ENCODE measurements at places on chromosomes 2 and 18.
A peak's percentile ranks its signal among the peaks of the same experiment; 100 is the strongest.

DNA sequence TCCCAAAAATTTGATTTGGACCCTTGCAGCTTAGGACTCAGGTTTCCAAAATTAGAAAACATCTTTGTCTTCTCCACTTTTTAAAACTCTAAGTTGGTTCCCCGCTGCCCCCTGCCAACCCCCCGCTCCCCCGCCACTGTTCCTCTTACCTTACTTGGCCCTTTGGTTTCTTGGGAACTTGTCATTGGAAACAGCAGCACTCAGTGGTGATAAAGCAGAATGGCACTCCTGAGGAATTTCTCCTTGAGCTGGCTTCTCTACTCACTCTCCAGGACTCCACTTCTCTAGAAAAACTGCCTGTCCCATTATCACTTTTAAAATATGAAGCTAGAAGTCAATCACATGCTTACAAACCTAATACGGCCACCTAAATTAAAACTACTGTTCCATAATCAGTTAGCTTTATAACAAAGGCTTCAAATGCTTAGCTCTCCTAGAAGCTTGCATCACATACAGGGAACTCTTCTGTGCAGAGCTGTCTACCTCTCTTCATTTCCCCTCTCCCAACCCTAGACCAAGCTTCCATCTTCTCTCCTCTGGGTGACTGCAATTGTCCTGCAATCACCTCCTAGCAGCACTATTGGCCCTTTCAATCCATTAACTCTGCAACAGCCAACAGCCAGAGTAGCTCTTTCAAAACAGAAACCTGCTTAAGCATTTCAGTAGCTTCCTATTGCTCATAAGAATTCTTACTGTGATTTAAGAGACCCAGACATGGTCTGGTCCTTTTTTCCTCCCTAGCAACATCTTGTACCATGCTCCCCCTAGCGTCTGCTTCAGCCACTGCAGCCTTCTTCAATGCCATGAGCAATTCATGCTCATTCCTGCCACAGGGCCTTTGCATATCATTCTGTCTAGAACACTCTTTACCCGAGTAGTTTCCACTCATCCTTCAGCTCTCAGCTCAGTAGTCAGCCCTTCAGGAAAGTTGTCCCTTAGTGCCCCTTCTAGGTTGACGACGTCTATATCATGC lies 15.2 kb upstream of the PLEKHM3 start:
- peak; percentile 45 for DNase-seq

DNA sequence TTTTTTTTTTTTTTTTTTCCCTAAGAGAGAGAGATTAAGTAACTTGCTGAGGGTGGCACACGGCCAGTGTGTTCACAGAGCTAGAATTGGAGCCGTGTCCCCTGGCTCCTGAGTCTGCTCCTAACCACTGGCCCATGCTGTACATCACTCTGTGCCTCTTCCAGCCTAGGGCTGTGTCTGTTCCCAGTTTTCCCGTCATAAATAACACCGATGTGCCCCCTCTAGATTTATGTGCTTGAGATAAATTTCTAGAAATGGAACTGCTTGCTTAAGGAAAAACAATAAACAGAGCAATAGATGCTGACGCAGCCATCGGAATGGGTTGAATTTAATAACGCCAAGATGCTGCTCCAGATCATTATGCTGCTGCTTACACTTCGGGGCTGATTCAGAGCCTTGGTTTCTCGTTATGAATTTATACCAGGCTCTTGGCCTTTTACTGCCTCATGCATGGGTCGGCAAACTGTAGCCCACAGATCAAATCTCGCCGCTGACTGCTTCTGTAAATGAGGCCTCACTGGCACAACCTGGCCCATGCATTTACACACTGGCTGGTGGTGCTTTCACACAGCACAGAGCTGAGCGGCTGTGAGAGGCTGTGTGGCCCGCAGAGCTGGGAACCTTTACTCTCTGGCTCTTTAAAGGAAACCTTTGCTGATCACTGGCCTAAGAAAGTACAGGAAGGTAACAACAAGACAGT lies 58.1 kb downstream of the NDUFA10 start:
- no peak for DNase-seq

DNA sequence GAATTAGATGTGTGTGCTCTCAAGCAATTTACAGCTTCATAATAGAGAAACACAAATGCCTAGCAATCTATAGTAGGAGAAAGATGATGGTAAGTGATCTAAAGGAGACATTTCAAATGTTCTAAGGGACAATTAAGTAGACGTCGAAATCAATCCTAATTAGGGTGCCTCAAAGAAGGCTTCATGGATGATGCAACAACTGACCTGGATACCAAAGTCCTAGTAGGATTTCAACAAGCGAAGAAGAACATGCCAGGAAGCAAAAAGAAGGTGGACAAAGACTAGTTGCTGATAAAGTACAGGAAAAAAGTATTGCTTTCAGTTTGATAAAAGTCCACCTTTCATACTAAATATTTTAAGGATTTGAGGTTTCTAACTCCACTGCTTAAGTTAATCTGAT lies 12.5 kb downstream of the FIGN start:
- no peak for DNase-seq

DNA sequence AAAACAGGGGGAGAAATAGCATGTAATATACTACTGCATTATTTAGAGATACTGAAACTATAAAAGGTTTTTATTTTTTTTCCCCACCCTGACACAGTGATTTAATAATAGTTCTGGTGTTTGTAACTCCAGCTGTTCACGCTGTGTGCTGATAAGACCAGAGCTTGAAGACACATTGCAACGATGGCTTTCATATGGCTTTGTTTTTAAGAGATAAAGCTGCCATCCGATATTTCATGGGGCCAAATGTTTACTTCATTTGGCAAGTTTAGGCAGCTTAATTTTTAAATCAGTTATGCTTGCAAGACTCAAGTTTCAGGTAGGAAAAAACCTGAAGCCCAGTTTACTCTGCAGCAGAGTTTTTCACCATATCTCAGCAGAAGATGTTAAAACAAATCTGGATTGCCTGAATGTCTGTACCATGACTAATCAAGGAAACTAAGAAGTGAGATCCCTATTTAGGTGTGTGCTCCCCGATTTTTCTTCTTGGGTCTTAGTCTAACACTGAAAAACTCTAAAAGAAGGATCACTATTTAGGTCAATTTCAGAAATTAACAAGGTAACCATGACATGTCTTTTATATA lies 508.6 kb downstream of the PARD3B start:
- no peak for DNase-seq

DNA sequence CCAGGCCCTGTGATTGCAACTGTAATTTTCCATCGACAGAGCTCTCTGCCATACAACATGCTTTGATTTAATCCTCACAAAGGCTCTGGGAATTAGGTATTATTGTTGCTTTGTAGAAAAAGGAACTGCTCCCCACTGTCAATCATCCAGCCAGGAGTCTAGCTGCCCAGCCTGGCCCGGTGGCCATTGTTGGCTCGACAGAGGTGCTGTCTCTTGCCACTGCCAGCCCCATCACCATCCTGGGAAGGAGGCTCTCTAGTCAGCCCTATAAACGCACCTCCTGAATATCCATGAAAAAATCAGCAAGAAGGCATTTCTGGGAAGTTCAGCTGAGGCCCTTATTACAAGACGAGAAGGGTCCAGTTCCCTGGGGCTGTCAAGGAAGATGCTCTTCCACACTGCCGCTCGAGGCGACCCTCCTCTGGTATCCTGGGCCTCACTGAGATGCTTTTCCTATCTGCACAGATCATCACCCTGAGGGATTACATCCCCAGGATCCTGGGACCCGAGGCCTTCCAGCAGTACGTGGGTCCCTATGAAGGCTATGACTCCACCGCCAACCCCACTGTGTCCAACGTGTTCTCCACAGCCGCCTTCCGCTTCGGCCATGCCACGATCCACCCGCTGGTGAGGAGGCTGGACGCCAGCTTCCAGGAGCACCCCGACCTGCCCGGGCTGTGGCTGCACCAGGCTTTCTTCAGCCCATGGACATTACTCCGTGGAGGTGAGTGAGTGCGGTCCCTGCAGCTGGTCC lies 71.0 kb downstream of the TPO start:
- no peak for DNase-seq

DNA sequence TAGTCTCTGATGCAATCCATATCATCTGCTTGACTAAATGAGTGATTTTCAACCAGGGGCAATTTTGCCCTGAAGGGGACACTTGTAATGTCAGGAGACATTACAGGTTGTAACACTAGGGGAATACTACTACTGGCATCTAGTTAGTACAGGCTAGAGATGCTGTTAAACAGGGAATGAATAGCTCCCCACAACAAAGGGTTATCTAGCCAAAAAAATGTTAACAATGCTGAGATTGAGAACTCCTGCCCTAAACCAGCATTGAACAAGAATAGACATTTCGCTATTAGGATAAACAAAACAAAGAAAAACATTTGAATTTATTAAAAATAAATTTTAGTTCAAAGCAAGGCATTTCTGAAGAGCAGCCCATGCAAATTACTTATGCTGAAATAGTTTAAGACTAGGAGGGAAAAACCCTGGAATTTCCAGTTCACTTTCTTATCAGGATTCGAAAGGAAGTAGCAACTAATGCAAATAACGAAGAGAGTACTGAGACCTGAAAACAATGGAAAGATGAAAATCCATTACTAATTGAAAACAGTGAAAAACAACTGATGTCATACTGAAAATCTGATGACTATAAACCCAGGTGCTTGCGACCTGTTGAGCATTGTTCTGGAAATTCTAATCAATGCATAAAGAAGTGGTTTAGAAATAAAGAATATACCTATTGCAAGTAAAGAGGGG lies 53.1 kb downstream of the CAB39 start:
- no peak for DNase-seq

- DNase-seq, result peak; percentile 36
Observed at GRCh38 chr2:241882091-241882625, 12.6 kb downstream of the RTP5 start.

- no peak for DNase-seq
Observed at GRCh38 chr2:53515435-53516332, 251.9 kb upstream of the CHAC2 start.

DNA sequence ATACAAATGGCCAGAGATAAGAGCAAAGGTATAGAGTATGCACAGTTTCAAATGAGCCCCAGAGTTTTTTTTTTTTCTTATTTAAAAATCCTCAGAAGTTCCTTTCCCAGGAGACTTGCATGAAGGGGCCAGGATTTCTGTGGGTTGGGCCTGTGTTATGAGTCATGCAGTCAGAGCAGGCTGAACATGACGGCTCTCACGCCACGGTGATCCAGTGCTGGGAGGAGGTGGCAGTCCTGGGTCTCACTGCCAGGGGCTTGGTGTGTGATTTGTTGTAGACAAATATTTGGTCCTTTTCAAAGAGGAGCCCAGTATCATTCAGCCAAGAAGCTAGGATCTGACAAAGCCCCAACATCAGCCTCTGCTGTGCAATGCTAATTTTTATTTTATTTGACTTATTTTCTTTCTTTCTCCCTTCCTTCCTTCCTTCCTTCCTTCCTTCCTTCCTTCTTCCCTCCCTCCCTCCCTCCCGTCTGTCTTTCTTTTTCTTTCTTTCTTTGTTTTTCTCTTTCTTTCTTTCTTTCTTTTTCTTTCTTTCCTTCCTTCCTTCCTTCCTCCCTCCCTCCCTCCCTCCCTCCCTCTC lies 10.4 kb upstream of the KCNE4 start:
- DNase-seq, result peak; percentile 34

DNA sequence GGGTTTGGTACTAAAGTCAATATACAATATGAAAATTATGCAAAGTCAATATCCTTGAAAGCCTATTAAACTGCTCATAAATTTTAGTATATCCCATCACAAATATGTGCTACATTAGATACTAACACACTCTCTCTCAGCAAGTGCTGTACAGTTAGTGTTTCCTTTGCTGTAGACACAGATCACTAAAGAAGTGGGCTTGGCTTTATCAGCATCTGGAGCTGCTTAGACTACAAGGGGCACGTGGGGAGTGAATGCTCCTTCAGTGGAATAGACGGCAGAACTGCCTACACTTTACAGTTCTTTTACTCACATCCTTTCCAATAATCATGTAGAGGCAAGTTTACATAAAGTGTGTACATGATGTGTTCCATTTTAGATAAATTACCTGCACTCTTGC lies 26.0 kb upstream of the EFEMP1 start:
- no peak for DNase-seq

- no peak for DNase-seq
Observed at GRCh38 chr2:124489686-124490085, 464.6 kb downstream of the CNTNAP5 start.

- DNase-seq, result no peak
Observed at GRCh38 chr2:43212216-43212835, 14.1 kb downstream of the ZFP36L2 start.

- DNase-seq, result no peak
Observed at GRCh38 chr2:28713577-28714298, 37.9 kb upstream of the PPP1CB start.

DNA sequence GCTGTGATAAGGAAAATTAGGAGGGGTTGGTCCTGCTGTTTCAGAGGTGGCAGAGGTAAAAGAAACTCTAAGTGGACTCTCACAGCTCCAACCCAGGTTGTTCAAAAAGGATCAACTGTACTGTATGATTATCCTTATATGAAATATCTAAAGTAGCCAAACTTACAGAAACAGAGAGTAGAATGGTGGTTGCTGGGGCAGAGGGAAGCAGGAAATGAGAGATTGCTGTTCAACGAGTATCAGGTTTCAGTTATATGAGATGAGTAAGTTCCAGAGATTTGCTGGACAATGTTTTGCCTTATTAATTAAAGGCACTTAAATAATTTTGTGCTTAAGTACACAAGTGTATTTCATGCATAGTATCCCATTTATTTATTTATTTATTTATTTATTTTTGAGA lies 972.0 kb upstream of the LRRTM1 start:
- no peak for DNase-seq

GRCh38 chr18:55439056-55439455 lies 148.9 kb downstream of the TCF4 start:
- no peak for DNase-seq

GRCh38 chr18:39521164-39521563 lies 1955.6 kb upstream of the CELF4 start:
- no peak for DNase-seq

DNA sequence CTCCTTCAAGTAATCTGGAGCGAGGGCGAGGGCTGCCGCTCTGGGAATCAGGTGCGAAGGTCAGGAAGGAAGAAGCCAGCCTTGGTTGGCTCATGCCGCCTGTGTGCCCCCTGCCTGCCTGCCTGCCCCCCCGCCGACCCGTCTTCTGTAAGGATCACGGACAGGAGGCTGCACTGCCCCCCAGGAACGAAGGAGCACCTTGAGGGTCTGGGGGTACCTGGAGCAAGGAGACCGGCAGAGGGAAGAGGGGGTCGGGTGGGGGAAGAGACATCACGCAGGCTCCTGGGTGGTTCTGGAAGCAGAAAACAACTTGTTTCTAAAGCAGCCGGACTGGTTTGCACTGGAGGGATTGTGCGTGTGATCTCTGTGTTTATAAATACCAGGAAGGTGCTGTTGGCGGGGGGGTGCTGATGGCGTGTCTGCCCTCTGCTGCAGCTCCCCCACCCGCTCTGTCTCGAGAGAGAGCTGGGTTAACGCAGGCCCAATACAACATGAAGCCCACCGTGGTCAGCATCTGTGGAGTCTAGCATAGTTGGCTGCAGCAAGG lies 1.7 kb downstream of the FOSL2 start:
- DNase-seq, result no peak
